ENCODE measurements at places on chromosomes 4 and X.
A peak's percentile ranks its signal among the peaks of the same experiment; 100 is the strongest.

DNA sequence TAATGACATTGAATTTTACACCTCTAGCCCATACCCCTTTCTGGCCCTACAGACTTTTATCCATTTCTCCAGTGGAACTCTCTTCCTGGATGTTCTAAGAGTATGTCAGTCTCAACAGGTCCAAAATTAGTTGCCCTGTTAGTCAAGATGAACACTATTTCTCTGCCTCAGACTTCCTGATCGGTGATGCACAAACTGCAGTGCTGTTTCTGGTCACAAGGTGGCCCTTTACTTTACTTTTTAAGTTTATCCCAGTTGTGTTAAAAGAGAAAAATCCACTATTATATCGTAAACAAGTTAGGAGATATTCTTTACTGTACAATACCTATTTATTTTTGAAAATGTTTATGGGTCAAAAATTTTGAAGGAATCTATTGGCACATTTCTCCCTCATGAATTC is 13.1 kb downstream of the TCEAL7 start:
- no peak for DNase-seq

DNA sequence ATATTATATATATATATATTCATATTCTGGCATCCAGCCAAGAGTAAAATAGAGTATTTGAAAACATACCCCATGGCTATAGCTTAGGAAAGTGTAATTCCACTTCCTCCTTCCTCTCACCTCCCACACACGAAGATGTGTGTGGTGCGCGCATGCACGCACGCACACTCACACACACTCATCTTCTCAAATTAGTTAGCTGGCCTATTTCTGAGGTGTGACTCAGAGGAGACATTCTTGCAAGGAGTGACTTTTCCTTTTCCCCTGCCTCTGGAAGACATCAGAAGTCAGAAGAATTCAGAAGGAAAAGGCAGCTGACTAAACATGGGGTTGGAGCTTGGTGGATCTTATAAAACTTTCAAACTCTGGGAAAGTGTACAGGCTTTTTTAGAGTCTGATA is 8.8 kb downstream of the ENPEP start:
- DNase-seq = no peak

GRCh38 chr4:17093481-17093880 is 195.0 kb upstream of the LDB2 start:
- DNase-seq = no peak

GRCh38 chr4:119788349-119789266 is 160.0 kb upstream of the PDE5A start:
- DNase-seq = no peak

- DNase-seq = no peak
Measured at GRCh38 chrX:139198936-139199335, 331.6 kb upstream of the F9 start.

GRCh38 chrX:38699121-38699520 is 102.1 kb upstream of the MID1IP1 start:
- no peak for DNase-seq

DNA sequence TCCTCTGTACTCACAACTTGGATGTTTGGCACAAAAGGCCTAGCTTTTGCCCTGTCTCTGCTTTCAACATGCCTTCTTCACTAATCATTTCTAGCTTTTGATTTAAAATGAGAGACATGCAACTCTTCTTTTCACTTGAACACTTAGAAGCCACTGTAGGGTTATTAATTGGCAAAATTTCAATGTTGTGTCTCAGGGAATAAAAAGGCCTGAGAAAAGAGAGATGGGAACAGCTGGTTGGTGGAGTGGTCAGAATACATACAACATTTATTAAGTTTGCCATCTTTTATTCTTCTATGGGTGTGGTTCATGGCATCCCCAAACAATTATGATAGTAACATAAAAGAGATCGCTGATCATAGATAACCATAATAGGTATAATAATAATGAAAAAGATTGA is 114.3 kb downstream of the FBXW7 start:
- no peak for DNase-seq

DNA sequence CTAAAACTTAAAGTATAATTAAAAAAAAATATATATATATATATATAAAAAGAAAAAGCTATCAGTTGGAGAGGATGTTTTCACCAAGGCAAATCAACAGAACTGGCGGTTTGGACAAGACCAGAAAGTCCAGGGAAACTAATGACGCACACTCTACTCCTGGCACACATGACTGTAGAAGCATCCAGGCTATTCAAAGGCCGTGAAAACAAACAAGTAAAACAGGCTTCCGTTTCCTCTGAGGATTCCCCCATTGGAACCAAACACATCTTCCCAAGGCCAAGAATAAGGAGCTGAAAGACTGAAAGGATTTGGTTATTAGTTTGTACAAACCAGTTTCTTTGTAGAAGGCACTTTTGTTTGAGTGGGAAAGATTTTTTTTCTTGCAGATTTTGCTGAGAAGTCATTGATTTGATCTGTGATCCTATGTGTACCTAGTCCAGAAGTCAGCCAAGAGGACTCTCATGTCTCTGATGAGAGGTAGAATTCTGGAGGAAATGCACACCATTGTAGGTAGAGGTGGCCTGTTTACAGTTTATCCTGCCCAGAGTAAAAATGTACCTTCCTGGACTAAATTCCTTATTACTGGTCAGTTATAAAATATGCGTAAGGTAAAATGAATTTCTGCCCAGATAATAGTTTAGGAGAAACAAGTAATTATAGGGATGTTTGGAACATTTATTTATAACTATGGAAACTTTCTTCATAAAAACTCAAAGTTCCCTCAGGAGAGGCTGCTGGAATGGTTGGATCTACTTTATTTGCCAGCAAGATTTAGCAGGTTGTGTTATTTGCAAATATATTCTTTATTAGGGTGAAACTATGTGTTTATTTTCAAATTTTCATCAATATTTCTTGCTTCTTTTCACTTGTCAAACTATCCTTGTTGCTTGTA is 66.5 kb downstream of the DMP1 start:
- peak; percentile 41 for DNase-seq

- no peak for DNase-seq
Measured at GRCh38 chr4:123168812-123169211, 227.8 kb upstream of the SPRY1 start.

- DNase-seq = no peak
Measured at GRCh38 chr4:146059865-146060264, 115.7 kb upstream of the LSM6 start.

DNA sequence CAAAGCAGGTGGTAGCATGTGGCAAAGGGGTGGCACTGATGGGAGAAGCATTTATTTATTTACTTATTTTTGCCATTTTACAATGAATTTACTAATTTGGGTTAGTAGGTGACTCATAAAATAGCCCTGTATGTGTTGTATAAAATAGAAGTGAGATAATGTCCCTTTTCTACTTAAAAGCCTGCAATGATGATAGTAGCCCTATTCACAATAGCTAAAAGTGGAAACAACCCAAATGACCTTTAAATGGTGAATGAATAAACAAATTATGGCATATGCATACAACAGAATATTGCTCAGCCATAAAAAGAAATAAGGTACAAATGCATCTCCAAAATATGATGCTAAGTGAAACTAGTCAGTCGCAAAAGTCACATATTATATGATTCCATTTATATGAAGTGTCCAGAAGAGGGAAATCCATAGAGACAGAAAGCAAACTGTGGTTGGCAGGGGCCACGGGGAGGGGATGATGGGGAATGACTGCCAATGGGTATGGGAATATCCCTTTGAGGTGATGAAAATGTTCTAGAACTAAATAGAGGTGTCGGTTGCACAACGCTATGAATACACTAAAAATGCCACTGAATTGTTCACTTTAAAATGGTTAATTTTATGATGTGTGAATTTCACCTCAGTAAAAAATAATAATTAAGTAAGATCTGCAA is 35.8 kb upstream of the FAM9C start:
- no peak for DNase-seq

DNA sequence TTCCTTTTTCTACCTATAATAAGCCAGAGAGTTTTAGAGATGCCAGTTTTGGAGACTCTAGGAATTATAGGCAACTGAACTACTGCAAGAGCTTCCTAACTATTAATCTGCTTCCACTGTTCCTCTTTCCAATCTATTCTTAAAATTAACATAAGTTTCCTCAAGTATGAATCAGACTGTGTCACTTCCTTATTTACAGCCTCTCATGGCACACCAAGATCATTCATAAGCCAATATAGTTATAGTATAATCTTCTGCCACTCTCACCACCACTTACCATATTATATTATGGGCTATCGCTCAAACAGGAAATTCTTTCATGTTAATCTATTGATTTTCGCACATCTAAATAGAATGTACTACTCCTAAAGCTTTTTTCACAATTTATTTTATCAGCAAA is 383.5 kb downstream of the STPG2 start:
- DNase-seq = no peak

- no peak for DNase-seq
Measured at GRCh38 chr4:182567119-182567518, 323.9 kb downstream of the TENM3 start.

DNA sequence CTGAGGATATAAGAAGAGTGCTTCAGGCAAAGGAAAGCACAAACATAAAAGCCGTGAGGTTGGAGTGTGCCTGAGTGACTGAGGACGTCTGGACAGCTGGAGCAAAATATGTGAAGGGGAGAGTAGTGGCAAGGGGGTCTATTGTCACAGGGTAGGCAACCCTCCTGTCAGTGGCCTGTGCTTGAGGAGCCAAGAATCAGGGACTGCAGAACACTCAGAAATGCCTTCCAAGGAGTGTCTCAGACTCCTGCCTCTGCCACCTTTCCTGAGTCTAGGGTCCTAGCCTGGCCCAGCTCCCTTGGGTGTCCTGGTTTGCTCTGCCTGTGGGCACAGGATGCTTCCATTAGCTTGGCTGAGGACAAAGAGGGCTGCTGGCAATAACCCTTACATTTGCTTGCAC is 152.5 kb upstream of the PJA1 start:
- no peak for DNase-seq

DNA sequence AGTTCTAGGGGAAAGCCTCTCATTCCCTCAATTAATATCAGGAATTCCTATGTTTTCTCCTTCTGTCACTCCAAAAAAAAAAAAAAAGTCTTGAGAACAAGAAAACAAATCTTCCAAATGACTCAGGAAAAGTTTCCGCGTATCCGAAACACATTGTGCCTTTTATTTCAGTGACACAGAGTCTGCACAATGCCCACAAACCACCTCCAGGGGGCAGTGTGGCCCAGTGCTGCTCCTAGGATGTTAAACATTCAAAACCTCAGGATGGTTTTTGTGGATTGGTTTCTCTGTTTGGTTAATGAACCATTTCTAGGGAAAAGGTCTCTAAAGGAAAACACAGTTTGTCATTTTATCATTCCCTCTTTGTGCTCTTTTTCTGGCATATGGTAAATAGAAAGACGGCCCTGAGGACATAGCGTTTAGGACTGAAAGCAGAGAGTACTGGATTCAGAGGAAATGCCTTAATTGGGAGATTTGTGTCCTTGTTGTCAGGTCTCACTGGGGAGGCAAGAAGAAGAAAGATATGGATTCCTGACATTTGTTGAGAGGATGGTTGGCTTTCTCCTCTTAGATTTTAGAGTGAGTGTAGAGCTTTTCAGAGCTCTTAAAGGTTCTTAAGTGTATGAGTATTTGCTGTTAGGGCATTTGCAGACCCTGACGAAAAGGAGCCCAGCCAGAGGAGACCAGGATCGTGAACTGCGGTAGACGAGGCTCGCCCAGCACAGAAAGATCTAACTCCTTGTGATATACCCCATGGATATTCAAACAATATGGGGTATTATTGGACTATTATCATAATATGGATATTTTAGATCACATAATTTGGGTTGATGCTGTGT is 65.7 kb upstream of the MAP9 start:
- DNase-seq = peak; percentile 60

DNA sequence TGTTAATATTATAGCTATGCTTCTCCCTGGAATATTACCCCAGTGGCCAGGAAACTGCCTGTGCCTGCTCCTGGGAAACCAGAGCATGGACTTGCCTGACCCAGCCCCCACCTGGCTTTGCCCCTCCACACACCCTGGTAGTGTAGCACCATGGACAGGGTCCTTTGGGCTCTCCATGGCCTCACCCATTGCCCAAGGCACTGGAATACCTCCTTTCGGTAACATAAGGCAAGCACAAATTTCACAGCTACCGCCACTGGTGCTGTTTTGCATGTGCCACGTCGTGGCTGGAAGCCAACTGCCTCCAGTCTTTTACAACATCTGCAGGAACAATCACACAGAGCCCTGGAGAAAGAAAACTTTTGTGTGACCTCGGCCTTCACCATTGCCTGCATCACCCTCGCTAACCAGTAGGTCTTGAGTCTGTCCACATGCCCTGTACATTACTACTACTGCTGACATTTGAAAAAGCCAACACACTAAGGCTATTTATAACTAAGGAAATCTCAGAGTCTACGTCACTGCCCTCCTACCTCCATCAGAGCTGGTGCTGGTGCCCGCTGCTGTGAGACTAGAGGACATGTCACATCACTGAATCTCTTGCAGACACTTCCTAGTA is 47.7 kb downstream of the HPGD start:
- DNase-seq = no peak

GRCh38 chrX:155767876-155768769 is 113.0 kb upstream of the VAMP7 start:
- no peak for DNase-seq

GRCh38 chr4:51878431-51878830 is 35.5 kb downstream of the DCUN1D4 start:
- no peak for DNase-seq

DNA sequence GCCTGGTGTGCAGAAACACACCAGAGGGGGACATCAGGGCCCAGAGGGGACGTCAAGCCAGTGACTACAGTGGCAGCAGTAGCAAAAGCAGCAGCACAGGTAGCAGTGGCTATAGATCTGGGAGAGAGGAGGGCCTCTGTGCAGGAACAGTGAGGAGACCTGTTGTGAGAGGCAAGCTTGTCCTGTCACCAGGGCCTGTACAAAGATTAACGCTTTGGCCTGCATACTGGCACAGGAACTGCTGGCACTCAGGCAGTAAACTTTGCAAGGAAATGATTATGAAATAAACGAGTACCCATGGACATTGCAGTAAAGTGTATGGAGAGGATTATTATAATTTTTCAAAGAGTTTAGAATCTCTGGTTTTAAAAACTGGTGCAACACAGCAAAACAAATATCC is 5.5 kb upstream of the PHF8 start:
- no peak for DNase-seq
